ENCODE measurements at places on chromosomes 11 and 22. TPM values are rescaled to one million over a fixed set of nuclear protein-coding genes. Genes with fewer than 3 reads are reported as not detected.

Gene PRRG4
- 0.67 TPM for total RNA-seq

Gene KMT5B
- total RNA-seq: 14.4 TPM

Gene TSPO
- total RNA-seq: 104 TPM

Gene RFPL2
- total RNA-seq: not detected

Gene CAT
- 23.5 TPM for total RNA-seq

Gene FGF19
- total RNA-seq: not detected

Gene FREY1
- 1.1 TPM for total RNA-seq

Gene RASGRP2
- 2.7 TPM for total RNA-seq

All from activated CD8-positive, alpha-beta memory T cell treated with anti-CD3 and anti-CD28 coated beads for 36 hours (primary cell).